T1000 (cell line): ENCODE measurements at places on chromosomes 3 and 15.

DNA sequence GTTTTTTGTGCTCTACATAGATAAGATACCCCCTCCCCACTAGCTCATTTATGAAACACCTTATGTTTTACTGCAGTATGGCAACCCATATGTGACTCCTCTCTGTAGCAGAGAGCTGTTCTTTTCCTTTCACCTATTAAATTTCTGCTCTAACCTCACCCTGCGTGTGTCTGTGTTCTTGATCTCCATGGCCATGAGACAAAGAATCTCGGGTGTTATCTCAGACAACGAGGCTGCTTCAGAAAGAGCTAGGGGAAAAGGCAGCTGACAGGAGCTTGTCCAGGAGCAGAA, 18.0 kb downstream of the CCR8 start:
- DNase-seq: no peak

DNA sequence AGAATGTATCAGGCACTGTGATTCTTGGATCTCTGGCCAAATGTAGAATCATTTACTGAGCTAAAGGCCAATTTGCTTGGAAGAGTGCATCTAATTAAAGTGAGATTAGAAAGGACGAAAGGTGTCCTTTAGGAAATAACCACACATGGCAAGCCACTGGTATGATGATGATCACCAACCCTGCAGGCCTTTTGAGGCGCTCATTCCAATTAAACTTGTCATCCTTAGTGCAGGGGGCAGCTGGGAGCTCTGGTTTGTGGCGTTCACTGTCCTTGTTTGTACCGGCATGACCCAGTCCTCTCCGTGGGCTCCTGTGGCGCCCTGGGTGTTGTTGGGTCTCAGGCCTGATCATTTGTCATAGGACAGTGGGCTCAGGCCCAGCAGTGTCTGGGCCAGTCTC, 11.0 kb downstream of the LIMD1 start:
- no peak for DNase-seq

DNA sequence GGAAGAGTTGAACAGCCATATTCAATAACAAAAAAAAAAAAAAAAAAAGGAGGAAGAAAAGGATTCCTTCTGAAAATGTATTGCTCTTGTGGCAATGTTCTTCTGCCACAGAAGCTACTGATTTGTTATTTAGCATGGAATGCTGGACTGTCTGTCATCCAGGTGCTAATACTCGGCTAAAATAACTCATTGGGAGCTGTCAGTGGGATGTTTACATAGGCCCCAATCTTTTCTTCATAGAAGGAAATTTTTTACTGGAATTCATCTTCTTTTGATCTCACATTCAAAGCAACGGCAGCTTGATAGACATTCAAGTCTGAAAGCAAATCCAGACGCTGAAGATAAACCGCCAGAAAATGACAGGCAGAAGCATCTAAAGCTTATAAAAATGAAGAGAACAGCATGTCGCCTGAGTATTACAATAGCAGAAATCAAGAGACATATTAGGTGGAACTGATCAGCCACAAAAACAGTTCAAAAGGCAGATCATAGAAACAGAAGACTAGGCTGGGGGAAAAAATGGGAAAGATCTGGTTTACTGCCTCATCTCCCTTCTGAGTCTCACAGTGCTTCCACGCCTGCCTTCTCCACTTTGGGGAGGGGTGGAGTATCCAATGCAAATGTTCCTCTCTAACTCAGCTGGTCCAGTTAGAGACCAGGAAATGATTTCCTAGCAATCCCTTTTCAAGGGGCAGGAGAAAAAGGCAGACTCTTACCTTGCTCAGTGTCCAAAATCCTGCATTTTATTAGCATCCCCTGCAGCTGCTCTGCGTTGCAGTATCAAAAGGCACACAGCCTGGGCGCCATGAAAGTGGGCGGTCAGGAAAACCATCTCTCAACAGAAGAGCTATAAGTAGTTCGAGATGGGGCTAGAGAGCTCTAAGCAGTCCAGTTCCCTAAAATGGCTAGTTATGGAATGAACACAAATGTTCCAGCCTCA, 451.9 kb downstream of the FOXP1 start:
- no peak for DNase-seq

GRCh38 chr15:96503276-96503675, 172.8 kb downstream of the NR2F2 start:
- no peak for DNase-seq

- DNase-seq: no peak
These were observed 134.0 kb downstream of the IL5RA start for GRCh38 chr3:2976212-2976611.

GRCh38 chr3:66406163-66406562, 94.7 kb downstream of the LRIG1 start:
- no peak for DNase-seq

GRCh38 chr15:42387603-42388002, 28.3 kb downstream of the CAPN3 start:
- DNase-seq: no peak

GRCh38 chr15:79004336-79004735, 59.5 kb upstream of the CTSH start:
- no peak for DNase-seq

DNA sequence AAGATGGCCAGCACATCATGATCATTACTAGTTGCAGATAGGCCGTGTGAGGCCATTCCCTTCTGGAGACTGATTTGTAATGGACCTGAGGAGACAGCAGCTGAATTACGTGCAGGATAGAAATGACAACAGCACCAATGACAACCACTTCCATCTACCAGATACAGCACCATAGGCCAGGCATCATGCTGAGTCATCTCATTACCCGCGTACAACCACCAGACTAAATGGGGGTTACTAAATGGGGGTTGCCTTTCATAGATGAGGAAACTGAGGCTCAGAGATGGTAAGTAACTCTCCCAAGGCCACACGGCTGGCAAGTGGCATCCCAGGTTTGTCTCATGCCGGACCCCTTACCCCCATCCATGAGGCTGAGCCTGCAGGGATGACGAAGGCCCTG, 32.8 kb upstream of the FAM107A start:
- no peak for DNase-seq

GRCh38 chr3:30680789-30681648, 74.6 kb downstream of the TGFBR2 start:
- DNase-seq: no peak
